ENCODE measurements at places on chromosomes 16 and 17.
A peak's percentile ranks its signal among the peaks of the same experiment; 100 is the strongest.

DNA sequence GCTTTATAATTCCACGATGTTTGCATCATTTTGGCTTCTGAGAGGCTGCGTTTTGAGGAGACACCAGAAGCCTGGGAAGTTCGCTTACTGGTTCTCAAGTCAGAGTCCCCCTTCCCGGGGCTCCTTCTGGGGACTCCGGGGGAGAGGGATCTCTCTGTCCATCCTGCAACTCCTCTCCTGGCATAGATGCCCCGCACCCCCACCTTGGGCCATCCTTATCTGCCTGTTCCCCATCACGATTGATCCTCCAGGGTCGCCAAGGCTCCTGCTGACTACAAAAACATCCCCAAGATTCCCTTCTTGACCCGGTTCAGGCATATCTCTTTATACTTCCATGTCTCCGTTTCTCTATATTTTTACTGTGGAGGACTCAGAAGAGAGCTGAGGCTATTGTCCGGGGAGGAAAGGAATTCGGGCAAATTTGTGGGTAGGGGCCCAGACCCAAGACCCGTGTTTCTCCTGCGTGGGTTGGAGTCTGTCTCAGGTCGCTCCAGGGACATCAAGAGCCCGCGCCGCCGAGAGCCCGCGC, 18.4 kb upstream of the HOXB13 start:
- DNase-seq = no peak

DNA sequence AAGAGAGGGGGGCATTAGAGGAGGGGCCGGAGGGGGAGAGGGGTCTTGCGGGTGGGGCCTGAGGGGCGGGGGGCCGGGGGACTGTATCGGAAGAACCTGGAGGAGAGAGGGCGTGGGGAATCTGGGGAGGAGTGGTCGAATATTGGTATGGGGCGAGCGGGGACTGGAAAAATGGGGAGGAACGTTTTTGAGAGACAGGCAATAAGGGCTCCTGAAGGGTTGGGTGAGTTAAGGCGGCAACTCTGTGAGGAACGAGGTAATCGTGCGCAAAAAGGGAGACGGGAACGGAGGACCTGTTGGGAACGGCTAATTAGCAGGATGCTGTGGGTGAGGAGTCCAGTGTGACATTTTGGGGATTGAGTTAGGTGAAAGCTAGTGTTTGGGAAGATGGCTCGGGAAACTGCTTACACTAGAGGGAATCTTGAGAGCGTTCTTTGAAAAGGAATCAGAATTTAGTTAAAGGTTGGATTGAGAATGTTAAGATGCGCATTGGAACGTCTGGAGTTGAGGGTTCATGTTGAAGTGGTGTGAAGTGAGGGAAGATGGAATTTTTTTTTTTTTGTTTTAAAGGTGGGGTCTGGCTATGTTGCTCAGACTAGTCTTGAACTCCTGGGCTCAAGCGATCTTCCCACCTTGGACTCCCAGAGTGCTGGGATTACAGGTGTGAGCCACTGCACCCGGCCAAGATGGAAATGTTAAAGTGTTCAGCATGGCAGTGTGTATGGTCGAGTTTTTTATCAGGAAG, 662 bp downstream of the WIPF2 start:
- DNase-seq = peak; percentile 53

GRCh38 chr16:27387724-27388123, 14.2 kb upstream of the IL21R start:
- DNase-seq = no peak

- no peak for DNase-seq
Observed at GRCh38 chr17:38893113-38893512, 23.3 kb downstream of the LASP1 start.

GRCh38 chr17:81382851-81383250, 12.4 kb upstream of the BAHCC1 start:
- no peak for DNase-seq

DNA sequence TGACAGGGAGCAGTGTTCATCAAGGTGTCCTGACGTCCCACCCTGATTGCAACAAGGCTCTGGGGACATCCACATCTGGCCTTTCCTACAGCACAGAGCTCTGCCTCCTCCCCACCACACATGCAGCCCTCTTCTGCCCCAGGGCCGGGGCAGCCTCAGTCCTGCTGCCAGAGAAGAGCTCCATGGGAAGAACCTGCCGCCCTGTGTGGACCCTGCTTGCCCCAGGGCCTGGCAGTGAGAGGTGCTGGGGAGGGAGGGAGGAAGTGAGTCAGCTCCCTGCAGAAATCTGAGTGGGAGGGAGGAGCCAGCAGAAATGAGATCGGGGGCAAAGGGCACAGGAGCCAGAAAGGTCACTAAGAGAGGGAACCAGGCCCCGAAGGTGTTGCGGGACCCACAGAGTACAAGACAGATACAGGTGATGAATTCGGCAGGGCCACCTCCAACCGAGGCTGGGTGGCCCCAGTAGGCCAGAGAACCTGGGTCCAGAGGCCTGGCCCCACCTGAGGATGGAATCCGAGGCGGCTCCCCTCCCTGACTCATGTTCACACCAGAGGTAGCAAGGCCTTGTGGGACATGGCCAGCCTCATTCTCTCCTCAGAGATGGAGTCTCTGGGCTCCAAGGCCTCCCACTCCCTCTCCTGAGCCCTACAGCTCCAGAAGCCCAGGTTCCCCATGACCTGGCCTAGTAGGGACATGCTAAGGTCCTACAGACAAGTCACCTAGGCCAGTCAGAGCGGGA, 24.8 kb downstream of the MYO18A start:
- peak; percentile 51 for DNase-seq

- no peak for DNase-seq
Observed at GRCh38 chr16:85167589-85168537, 55.6 kb upstream of the CIBAR2 start.

DNA sequence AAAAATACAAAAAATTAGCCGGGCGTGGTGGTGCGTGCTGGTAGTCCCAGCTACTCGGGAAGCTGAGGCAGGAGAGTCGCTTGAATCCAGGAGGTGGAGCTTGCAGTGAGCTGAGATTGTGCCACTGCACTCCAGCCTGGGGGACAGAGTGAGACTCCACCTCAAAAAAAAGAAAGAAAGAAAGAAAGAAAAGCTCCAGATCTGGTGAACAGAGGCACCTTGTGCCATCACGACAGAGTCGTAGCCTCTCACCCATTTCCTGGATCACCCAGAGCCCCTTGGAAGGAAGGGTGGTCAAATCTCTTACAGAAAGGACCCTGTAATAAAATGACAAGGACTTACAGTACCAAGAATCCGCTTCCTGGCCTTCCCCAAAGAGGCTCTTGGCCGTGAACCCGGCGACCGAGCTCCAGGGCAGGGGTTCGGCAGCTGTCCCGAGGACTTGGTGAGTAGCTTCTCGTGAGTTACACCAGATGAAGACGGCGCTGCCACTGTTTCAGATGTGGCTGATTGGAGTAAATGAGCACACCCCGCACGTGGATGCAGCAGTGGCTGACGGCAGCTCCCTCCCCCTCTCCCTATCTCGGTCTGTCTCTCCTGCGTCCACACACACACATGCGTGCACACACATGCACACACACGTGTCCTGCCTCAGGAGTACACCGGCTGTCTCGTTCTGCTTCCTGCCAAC, 13.5 kb downstream of the LGALS3BP start:
- DNase-seq = no peak

DNA sequence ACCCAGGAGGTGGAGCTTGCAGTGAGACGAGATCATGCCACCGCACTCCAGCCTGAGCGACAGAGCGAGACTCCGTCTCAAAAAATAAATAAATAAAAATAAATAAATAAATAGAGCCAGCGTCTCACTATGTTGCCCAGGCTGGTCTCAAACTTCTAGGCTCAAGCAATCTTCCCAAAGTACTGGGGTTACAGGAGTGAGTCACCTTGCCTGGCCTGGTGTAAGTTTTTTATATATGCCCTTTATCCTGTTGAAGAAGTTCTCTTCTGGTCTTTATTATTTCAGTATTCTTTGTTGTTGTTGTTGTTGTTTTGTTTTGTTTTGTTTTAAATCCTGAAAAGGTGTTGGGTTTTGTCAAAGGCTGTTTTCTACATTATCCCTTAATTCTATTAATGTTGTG, 30.1 kb upstream of the ABCC1 start:
- no peak for DNase-seq

DNA sequence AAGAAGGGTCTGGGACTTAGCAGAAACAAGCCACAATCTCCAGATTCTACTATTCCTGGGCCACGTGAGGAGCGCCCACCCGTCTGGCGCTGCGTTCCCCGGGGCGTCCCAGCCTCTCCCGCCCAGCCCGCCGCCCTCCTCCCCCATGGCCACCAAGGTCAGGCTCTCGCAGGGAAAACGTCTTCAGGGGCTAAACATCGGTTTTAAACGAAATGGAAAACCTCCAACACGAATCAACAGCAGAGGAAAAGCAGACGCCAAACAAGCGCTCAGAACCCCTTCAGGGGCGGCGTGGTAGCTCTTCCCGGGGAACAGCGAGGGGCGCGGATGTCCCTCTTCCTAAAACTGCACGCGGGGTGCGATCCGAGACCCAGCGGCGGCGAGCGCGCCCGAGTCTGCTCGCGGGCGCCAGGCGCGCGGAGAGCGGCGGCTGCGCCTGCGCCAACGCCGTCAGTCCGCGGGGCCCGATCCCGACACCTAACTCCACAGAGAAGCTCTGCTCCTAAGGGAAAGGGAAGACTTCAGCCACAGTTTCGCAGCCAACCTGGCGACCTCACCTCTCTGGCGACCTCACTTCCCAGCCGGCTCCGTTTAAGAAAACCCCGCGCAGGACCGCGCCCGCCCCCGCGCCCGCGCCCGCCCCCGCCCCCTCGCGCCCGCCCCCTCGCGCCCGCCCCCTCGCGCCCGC, 505 bp upstream of the COG1 start:
- peak; percentile 56 for DNase-seq

DNA sequence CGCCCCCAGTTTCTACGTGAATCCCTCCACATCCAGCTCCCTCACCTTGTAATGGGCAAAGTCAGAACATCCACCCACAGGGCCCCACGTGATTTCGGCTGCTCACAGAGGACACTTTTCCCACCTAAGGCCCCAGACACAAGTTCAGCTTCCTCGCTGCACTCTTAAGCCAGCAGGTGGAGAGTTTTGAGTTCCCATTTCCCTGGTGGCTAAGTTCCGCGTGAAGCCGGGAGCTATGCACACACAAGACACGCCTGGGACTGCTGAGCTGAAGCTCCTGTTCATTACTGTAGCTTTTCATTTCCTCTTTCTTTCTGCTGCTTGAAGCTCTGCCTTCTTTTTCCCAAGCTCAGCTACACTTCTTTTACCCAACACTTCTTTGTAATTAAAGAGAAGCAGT, 273.8 kb downstream of the NPIPA8 start:
- DNase-seq = no peak

GRCh38 chr17:17855976-17856375, 19.2 kb upstream of the SREBF1 start:
- no peak for DNase-seq

- no peak for DNase-seq
Observed at GRCh38 chr16:63787014-63787413, 1334.8 kb downstream of the CDH11 start.

- DNase-seq = no peak
Observed at GRCh38 chr17:19448341-19449268, 37.6 kb downstream of the RNF112 start.

- DNase-seq = no peak
Observed at GRCh38 chr17:69567130-69567529, 152.6 kb downstream of the MAP2K6 start.

DNA sequence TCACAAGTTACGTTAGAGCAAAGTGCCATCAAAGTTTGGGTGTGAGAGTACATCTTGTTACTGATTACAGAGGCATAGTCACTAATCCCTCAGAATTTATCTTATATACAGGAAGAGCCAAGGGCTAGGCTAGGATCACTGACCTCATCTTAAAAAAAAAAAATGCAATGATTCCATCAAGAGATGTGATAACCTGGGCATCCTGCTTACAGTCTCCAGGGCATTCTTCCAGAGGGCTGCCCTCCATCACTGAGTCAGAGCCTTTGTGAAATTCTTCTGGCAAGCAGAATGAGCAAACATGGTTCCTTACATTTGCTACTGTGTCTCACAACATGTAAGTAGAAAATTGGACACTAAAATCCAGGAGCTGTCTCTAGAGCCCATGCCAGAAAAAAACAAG, 410.6 kb downstream of the ZFHX3 start:
- DNase-seq = no peak

- no peak for DNase-seq
Observed at GRCh38 chr17:28086519-28086918, 44.0 kb downstream of the NLK start.

- no peak for DNase-seq
Observed at GRCh38 chr17:79073706-79074088, 927 bp upstream of the ENGASE start.

DNA sequence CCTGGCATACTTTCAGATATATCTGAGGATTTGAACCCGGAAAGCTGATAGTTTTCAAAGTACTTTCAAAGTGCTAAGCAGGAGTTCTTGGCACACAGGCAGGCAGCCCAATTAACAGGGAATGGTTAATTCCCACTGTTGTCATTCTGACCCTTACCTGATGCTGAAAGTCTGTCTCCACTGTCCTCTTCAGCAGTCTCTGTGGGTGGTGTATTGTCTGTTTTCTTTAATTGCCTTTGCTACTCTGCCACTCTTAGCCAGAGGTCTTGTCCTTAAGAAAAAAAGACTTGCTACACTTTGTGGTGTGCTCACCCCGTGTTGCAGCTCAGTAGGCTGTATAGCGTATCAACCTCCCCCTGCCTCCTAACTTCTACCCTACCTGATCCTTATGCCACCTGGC, 63.2 kb upstream of the SLC12A3 start:
- no peak for DNase-seq

- no peak for DNase-seq
Observed at GRCh38 chr16:13629704-13630103, 290.2 kb upstream of the ERCC4 start.

DNA sequence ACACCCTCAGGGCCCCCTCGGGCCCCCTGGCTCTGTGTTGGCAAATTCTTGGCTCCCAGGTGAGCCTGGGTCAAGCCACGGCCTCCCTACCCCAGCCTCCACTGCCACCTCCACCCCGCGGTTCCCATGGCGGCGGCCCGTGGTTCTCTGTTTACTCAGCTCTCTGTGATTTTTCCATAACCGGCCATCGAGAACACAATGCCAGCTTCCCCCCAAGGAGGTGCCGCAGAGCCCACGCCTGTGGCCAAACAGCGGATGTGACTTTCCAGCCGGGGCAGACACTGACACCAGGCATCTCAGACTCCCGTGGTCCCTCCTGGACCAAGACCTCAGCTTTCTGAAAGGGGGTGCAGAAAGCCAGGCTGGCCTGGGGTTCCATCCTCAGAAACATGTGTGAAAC, 21.6 kb upstream of the ATP2A3 start:
- DNase-seq = no peak

GRCh38 chr17:62187681-62188080, 122.6 kb upstream of the MED13 start:
- DNase-seq = no peak
